ENCODE measurements at places on chromosomes 4 and X. TPM values are rescaled to one million over a fixed set of nuclear protein-coding genes. Genes with fewer than 3 reads are reported as not detected.

The RHOXF2 gene
- total RNA-seq: not detected

The ADH1C gene
- total RNA-seq: 0.83 TPM

The UGT2B17 gene
- total RNA-seq: not detected

The RASSF6 gene
- not detected for total RNA-seq

The HADH gene
- 10.3 TPM for total RNA-seq

The ANK2 gene
- 95.1 TPM for total RNA-seq

DNA sequence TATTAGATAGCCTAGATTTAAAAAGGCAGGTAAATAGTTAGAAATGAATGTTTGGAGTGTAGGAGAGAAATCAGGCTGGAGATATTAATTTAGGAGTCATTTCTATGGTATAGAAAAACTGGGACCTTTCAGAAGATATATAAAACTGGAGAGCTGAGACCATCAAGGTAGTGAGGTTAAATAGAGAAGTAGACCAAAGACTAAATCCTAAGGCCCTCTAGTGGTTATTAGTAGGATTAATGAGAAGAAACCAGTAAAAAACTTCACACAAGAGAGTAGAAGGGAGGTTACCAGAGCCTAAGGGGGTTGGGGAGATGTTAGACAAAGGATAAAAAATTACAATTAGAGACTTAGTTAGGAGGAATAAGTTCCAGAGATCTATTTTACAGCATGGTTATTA is 351.0 kb upstream of the SPANXN1 start:
- no peak overlapping the region for H3K4me3 ChIP-seq
- no peak overlapping the region for H3K27ac ChIP-seq
- no peak for DNase-seq
- H3K36me3 ChIP-seq: no peaks in the 10 kb centered on the region
- no peaks in the 10 kb centered on the region for H3K27me3 ChIP-seq

GRCh38 chr4:44927399-44928380 is 201.3 kb upstream of the GNPDA2 start:
- no peaks in the 10 kb centered on the region for H3K4me1 ChIP-seq
- no peaks in the 10 kb centered on the region for H3K36me3 ChIP-seq
- H3K4me3 ChIP-seq: no peak overlapping the region
- peak; percentile 36 for DNase-seq
- H3K27me3 ChIP-seq: no peaks in the 10 kb centered on the region
- H3K27ac ChIP-seq: no peak overlapping the region

DNA sequence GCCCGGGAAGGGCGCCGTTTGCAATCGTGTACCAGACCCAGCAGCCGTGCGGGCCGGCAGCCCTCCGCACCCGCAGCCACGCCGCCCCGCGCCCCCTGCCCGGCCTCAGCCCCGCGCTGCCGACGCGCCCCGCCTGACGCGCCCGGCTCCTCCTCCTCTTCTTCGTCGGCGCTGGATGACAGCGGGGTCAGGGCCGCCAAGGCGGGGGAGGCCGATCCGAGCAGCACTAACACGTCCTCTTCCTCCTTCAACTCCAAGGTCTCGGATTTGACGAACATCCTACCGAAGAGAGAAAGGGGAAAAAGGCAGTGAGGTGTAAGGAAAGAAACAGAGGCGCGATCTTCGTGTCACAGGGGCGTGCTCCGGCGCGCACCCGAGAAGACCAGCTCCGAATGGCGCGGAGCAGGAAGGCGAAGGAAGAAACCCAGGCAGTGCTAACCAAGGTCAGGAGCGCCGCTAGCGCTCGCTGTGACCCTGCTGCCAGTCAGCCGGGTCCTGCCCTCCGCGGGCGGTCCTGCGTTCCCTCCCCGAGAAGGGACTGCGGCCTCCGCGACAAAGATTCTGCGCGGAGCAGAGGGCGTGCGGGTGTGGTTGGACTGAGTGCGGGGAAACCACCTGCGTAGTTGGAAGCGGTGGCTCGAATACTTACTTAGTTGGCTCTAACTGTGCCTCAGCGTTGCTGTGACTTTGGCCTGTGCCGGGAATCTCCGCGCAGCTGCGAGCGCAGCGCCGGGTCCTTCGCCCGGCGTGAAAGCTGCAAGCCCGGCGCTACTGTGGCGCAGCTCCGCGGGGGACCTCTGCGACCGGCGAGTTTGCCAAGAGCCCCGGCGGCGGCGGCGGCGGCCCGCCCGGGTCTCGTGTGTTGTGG is 548 bp downstream of the NEUROG2 start:
- H3K27ac ChIP-seq: no peak overlapping the region
- peaks cover 6% of the 10 kb centered on the region for H3K4me1 ChIP-seq
- DNase-seq: peak; percentile 34
- H3K36me3 ChIP-seq: no peaks in the 10 kb centered on the region

DNA sequence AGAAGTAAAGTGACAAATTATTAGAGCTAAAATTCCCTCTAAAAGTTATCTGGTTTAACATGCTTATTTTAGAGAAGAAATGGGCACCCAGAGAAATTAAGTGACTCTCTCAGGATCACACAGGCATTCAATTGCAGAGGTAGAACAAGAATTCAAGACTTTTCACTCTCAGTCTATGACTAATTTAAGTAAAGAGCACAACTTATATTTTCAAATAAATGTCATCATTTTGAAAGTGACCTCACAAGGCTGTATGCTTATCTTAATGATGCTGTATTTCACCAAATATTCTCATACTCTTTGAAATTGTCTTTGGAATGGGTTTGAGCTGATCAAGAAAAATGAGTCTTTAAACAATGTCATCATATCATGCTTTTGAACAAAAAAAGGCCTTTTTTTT is 15.3 kb downstream of the GPR174 start:
- no peaks in the 10 kb centered on the region for H3K4me1 ChIP-seq
- H3K36me3 ChIP-seq: no peaks in the 10 kb centered on the region
- H3K4me3 ChIP-seq: no peak overlapping the region
- DNase-seq: no peak
- H3K27me3 ChIP-seq: no peaks in the 10 kb centered on the region

- no peak overlapping the region for H3K4me3 ChIP-seq
- H3K27me3 ChIP-seq: no peaks in the 10 kb centered on the region
- H3K27ac ChIP-seq: no peak overlapping the region
- DNase-seq: no peak
These were observed 111.2 kb downstream of the PPP3CA start for GRCh38 chr4:101236097-101236496.

DNA sequence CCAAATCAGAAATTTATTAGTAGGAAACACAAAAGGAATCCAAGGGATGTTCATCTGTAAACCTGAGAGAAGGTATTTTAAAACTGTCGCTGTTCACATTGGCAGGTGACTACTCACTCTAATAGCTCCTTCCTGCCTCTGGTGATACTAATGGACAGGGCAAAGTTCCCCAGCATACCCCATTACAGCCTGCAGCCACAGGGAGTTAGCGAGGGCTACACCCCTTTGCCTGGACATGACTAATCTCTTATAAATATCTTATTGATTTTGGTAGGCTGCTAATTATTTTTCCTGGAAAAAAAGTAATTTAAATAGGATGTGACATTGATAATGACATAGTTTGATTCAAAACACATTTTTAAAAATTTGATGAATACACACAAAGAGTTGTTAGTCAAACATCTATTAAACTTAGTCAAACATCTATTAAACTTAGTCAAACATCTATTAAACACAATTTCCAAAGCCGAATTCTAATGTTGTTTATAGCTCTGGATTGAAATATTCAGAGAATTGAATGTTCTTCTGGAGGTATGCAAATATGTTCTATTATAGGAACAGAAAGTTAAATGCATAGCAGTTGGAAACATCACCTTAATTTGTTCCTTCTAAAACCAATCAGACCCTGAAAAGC is 83.0 kb upstream of the CBR4 start:
- H3K4me1 ChIP-seq: no peaks in the 10 kb centered on the region
- peaks cover 2% of the 10 kb centered on the region for H3K36me3 ChIP-seq
- H3K27ac ChIP-seq: no peak overlapping the region
- no peak overlapping the region for H3K4me3 ChIP-seq
- H3K27me3 ChIP-seq: no peaks in the 10 kb centered on the region
- no peak for DNase-seq

GRCh38 chrX:16517039-16517605 is 132.8 kb upstream of the S100G start:
- H3K4me1 ChIP-seq: no peaks in the 10 kb centered on the region
- peak; percentile 0 for DNase-seq
- no peaks in the 10 kb centered on the region for H3K36me3 ChIP-seq
- H3K27ac ChIP-seq: no peak overlapping the region

GRCh38 chrX:107577933-107578332 is 50.4 kb upstream of the PRPS1 start:
- DNase-seq: no peak
- H3K4me1 ChIP-seq: peaks cover 3% of the 10 kb centered on the region
- no peak overlapping the region for H3K27ac ChIP-seq
- H3K27me3 ChIP-seq: no peaks in the 10 kb centered on the region

DNA sequence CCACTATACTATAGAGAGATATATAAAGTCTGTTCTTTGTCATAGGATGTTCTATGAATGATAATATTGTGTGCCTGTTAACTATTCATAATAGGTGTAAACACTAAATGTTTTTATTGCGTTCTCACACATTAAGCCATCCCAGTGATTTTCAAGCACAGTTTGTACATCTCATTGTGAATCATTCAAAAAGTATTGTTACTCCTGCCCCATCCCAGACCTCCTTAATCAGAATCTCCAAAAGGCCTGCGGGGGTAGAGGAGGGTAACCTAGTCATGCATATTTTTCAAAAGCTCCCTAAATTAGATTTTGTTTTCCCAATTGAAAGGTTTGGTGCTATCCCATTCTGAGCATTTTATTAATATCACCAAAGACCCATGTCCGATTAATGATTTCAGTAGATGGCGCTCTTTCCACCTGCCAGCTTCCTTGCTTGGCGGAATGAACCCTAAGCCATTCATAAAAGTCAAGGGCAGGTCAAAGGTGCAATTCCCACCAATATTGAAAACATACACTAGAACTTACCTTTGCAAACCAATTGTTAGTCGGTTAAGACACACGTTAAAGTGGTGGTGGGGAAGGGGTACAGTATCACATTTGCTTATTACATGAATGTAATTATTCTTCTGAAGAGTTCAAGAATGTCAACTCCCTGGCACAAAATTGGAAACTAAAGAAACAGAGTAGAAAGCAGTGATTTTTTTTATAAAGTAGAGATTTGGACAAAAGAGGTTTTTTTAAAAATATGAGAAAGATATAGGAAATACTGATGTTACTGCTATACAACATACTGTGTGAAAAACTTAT is 5.8 kb upstream of the TET2 start:
- no peak overlapping the region for H3K27ac ChIP-seq
- DNase-seq: no peak
- no peaks in the 10 kb centered on the region for H3K27me3 ChIP-seq
- no peak overlapping the region for H3K4me3 ChIP-seq

DNA sequence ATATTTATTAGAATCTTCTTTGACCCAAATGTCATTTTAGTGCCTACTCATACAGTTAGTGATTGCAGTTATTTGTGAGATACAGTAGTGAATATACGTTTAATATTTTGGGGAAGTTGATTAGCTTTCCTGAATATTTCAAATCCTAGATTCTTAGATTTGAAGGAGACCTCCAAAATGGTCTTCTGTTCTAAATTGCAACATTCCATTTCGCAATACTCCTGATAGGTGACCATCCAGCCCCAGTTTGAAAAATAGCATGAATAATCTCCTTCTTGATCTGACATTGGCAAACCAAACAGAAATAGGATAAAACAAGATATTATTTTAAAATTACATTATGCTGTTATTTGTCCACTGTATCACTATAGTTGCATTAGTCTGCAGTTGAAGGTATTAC is 505.6 kb downstream of the GRID2 start:
- no peaks in the 10 kb centered on the region for H3K36me3 ChIP-seq
- DNase-seq: no peak
- no peaks in the 10 kb centered on the region for H3K27me3 ChIP-seq
- H3K27ac ChIP-seq: no peak overlapping the region
- H3K4me3 ChIP-seq: no peak overlapping the region

DNA sequence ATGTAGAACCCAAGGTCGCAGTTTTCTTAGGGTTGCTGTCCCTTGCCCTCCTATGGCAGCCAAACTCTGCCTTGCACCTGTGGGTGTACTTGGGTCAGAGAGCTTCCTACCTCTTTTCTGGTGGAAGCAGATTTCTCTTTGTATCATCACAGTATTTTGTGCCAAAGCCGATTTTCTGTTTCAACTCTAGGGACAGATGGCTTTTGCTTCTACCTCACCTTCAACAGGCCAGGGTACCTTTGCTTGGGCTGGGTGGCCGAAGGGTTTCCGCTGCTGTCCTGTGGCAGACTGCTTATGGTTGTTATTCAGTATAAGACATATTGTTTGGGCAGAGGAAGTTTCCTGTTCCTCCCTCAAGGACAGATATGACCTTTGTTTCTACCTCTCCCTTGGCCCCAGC is 22.4 kb downstream of the NEIL3 start:
- no peak overlapping the region for H3K27ac ChIP-seq
- no peaks in the 10 kb centered on the region for H3K36me3 ChIP-seq
- H3K27me3 ChIP-seq: no peaks in the 10 kb centered on the region
- DNase-seq: no peak

GRCh38 chrX:18620349-18620748 is 51.6 kb downstream of the RS1 start:
- no peak overlapping the region for H3K4me3 ChIP-seq
- H3K4me1 ChIP-seq: no peaks in the 10 kb centered on the region
- DNase-seq: no peak
- H3K27me3 ChIP-seq: no peaks in the 10 kb centered on the region
- H3K27ac ChIP-seq: no peak overlapping the region

GRCh38 chrX:139766545-139766983 is 58.6 kb upstream of the MCF2 start:
- H3K4me1 ChIP-seq: no peaks in the 10 kb centered on the region
- DNase-seq: no peak

GRCh38 chr4:154551872-154552686 is 1.9 kb upstream of the PLRG1 start:
- no peak overlapping the region for H3K27ac ChIP-seq
- H3K27me3 ChIP-seq: no peaks in the 10 kb centered on the region
- peaks cover 2% of the 10 kb centered on the region for H3K4me1 ChIP-seq
- H3K4me3 ChIP-seq: no peak overlapping the region
- peak; percentile 88 for DNase-seq

DNA sequence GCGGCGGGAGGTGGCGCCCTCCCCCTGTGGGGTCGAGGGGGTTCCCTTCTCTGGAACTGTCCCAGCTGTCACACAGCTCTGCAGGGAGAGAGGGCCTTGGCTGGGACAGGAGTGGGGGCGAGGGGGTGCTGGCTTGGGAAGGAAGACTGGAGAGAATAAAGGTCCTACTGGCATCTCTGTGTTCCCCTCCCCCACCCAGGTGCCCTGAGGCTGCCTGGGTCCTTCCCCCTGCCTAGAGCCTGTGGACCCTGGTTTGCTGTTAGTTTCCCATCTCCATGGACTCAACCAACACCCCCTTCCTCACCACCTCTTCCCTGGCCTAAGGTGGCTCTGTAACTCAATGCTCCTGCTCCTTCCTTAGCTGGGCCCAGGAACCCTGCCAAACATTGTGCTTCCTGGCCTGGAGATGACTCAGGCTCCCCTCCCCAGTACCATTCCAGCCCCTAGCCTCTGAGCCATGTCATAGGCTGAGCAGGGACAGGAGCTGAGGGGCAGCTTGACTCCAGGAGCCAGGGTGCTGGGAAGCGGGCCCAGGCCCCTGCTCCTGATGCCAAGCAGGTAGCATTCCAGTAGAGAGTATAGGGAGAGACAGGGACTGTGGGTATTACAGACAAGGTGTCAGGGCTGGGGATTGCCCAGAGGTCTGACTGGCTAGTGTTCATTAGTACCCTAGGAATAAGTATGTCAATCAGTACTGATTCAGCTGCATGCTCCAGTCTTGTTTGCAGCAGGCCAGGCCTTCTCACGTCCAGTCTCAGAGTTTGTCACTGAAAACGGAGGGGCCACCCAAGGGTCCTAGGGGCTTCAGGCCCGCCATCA is 100.7 kb downstream of the EFNB1 start:
- H3K27ac ChIP-seq: no peak overlapping the region
- DNase-seq: peak; percentile 86
- no peak overlapping the region for H3K4me3 ChIP-seq
- H3K27me3 ChIP-seq: no peaks in the 10 kb centered on the region
